ENCODE measurements at places on chromosomes 13 and 19.
A peak's percentile ranks its signal among the peaks of the same experiment; 100 is the strongest.

- no peak for DNase-seq
Measured at GRCh38 chr13:94007072-94007471, 472.4 kb downstream of the DCT start.

- DNase-seq = peak; percentile 74
Measured at GRCh38 chr19:18109733-18110608, 12.4 kb downstream of the MAST3 start.

GRCh38 chr19:46739290-46739771 is 6.5 kb upstream of the FKRP start:
- DNase-seq = no peak

GRCh38 chr19:58274771-58275201 is 4.0 kb upstream of the ZNF8 start:
- no peak for DNase-seq

DNA sequence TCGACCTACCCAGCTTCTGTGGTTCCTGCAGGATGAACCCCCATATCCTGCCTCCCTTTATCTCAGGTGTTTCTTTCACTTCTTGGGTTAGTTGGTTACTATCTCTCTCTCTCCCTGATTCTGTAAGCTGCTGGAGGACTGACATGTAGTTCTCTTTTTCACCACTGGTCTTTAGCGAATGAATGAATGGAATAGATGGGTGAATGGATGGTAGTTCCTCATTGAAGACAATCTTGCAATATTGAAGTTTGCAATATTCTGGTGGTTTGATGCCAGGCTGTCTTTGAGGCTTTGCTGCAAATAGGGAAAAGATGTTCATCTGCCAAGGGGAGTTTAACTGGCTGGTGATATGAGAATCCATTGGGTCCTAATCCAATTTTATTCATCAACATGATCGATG is 120.2 kb downstream of the UBL3 start:
- DNase-seq = no peak

DNA sequence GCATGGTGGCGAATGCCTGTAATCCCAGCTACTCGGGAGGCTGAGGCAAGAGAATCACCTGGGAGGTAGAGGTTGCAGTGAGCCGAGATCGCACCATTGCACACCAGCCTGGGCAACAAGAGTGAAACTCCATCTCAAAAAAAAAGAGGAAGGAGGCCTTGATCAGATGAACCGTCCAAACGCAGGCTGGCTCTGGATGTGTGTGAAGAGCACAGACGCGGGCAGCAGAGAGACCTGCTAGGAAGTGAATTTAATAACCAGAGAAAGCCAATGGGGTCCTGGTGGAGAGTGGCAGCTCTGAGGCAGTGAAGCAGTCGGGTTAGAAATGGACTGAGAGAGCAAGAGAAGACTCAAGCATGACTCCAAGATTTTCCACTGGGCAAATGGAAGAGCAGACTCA is 136.5 kb downstream of the RNF17 start:
- DNase-seq = no peak

GRCh38 chr13:97540696-97541095 is 106.7 kb downstream of the RAP2A start:
- DNase-seq = no peak

DNA sequence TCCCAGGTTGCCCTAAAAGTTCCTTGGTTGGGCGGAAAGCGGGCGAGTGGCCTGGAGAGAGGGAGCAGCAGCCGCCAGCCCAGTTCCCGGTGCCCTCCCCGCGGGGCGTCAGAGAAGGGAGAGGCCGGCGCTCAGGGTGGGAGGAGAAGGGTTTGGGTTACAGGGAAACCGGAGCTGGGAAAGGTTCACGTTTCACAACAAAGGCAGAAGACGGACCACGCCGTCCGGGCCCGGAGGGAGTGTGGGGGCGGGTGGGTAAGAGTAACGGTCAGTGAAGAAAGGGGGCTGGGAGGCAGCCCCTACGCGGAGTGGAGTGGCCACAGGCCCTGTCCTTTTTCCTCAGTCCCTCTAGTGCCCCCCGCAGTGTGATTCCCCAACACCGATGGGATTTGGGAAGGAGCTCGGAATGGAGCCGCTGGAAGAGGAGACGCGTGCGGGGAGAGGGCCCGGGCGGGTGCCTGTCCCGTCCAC is 1.6 kb downstream of the SIX5 start:
- no peak for DNase-seq

- no peak for DNase-seq
Measured at GRCh38 chr13:102970542-102970941, 95.7 kb downstream of the SLC10A2 start.

GRCh38 chr13:100875392-100876043 is 200.9 kb upstream of the TMTC4 start:
- DNase-seq = no peak

- no peak for DNase-seq
Measured at GRCh38 chr19:35585848-35586247, at the start of gene PMIS2. TSS of gene PMIS2 (plus strand) at chr19:35586173. CDS start at chr19:35586260, 87 bp downstream.

GRCh38 chr19:1690699-1691307 is 38.4 kb upstream of the TCF3 start:
- peak; percentile 64 for DNase-seq

DNA sequence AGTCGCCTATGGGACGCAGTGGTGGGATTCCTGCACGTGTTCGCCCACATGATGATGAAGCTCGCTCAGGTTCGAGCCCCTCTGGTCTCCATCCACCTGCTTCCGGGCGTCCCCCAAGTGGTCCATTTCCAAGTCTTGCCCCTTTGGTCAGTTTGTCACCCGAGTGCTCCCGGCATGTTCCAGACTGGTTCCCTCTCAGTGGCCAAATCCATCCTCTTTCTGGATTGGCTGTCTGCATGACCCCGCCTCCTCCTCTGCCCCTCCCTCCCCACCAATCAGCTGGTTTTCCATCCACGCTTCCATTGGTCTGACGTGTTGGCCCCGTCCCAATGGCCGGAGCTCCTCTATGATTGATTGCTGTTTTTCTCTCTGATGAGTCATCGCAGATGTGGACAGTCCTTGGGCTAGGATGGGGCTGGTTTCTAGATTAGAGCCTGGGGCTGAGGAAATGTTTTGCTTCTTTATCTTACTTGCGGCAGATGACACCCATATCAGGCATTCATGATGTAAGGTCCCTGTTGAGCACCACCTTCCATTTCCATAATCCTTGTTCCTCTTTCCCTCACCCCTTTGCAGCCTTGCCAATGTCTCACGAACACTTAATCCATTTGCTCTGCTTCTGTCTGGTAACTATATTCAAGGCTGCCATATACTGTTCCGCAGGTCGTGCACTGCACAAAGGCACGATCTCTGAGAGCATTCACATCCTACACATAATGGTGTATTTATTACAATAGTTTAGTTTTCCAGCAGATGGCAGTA is 73.8 kb downstream of the MAP4K1 start:
- DNase-seq = no peak

GRCh38 chr13:90272356-90272755 is 1075.1 kb upstream of the MIR17HG start:
- DNase-seq = no peak

DNA sequence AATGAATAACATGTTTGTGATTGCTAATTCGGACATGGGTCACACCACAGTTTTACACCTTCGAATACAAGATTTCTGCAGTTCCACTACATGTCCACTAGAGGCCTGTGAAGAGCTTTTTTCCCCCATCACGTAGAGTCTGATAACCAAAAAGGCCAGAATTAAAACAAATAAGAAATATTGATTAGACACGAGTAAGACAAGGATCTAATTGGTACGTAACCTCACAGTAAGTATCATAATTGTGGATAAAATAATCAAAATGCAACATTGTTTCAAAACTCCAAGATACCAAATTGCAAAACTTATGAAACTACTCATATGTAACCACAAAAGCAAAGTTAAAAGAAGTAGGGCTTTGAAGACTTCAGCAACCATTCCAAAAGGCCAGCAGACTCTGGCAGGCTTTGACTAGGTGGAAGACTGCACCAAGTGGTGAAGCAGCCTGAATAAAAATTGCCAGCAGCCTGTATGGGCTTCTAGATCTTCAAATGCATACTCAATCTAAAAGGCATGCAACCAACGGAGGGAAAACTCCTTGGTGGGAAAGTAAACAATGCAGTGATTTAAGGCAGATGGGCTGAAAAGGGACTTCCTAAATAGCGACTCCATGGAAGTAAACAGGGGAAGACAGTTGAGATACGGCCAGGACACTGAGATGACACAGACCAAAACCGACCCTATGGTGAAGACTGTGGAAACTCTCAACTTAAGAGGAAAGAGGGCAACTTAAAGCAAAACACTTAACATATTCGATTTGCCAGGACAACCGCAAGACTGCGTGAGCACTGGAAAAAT is 56.7 kb downstream of the STARD13 start:
- DNase-seq = no peak

- DNase-seq = no peak
Measured at GRCh38 chr19:56838909-56839651, 1.4 kb downstream of the PEG3 start.

GRCh38 chr13:23790577-23791170 is 98.5 kb downstream of the MIPEP start:
- no peak for DNase-seq

DNA sequence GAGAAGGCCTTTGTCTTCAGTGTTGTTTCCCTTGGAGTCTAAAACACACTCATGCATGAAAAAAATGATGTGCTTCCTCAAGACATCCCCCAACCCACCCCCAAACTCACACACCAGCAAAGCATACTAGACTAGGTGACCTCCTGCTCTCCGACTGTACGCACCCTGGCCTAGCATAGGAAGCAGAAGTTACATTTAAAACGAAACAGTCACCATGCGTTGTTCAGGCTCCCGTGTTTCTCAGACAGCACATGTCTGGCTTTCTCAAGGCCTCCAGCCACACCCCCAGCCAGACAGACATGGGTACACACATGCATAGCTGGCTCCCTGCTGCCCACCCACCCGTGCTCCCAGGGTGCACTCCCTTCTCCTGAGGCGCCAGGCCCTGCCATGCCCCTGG is 28.7 kb upstream of the C1QTNF9 start:
- DNase-seq = peak; percentile 56

GRCh38 chr13:91785431-91786119 is 387.2 kb downstream of the GPC5 start:
- no peak for DNase-seq

GRCh38 chr19:48351341-48351752 is 12.4 kb downstream of the TMEM143 start:
- peak; percentile 77 for DNase-seq

All from GM12892 (cell line).